ENCODE measurements at places on chromosomes 16 and 17. TPM values are rescaled to one million over a fixed set of nuclear protein-coding genes. Genes with fewer than 3 reads are reported as not detected.

The SPATA33 gene
- 14.7 TPM for total RNA-seq

The KCNH4 gene
- 0.18 TPM for total RNA-seq

The AXIN1 gene
- total RNA-seq = 34.0 TPM

The ASIC2 gene
- total RNA-seq = 3.5 TPM

The KRTAP3-2 gene
- not detected for total RNA-seq

The NPIPB8 gene
- 0.16 TPM for total RNA-seq

The MLST8 gene
- 45.9 TPM for total RNA-seq

The KRTAP17-1 gene
- not detected for total RNA-seq

The REXO5 gene
- total RNA-seq = 5.0 TPM

The CCDC40 gene
- 20.6 TPM for total RNA-seq

The EPX gene
- total RNA-seq = not detected

The KRT23 gene
- 2.8 TPM for total RNA-seq

The NTN1 gene
- 2.5 TPM for total RNA-seq

The MMP2 gene
- 383 TPM for total RNA-seq

The TMEM231 gene
- total RNA-seq = 9.2 TPM

The ITGB3 gene
- 1.5 TPM for total RNA-seq

The SP2 gene
- total RNA-seq = 18.0 TPM

The KRTAP9-8 gene
- not detected for total RNA-seq

The ITGAX gene
- not detected for total RNA-seq

The VMP1 gene
- 208 TPM for total RNA-seq

The SMPD3 gene
- total RNA-seq = 0.20 TPM

The OTOP2 gene
- not detected for total RNA-seq

The RAD51C gene
- total RNA-seq = 28.8 TPM

The CDH8 gene
- total RNA-seq = 18.8 TPM

The OTOP3 gene
- not detected for total RNA-seq

The DNAH2 gene
- total RNA-seq = 0.18 TPM

The CFAP119 gene
- 7.4 TPM for total RNA-seq

The TAC4 gene
- not detected for total RNA-seq

The KRTAP1-3 gene
- total RNA-seq = not detected

The PPM1E gene
- 0.31 TPM for total RNA-seq

The NMRAL1 gene
- 55.3 TPM for total RNA-seq

The SLC16A6 gene
- total RNA-seq = 0.89 TPM

The GSG1L2 gene
- not detected for total RNA-seq

The CHMP6 gene
- 26.5 TPM for total RNA-seq

The SLC5A11 gene
- total RNA-seq = 0.22 TPM

The LGALS9C gene
- not detected for total RNA-seq

The SOST gene
- 0.23 TPM for total RNA-seq

The ERI2 gene
- 19.2 TPM for total RNA-seq

The TUBB3 gene
- 26.4 TPM for total RNA-seq

The PSMC3IP gene
- 9.8 TPM for total RNA-seq

The PRCD gene
- 9.9 TPM for total RNA-seq

Measured in mesothelial cell of epicardium (in vitro differentiated cells).